ENCODE measurements at places on chromosomes 4 and X. TPM values are rescaled to one million over a fixed set of nuclear protein-coding genes. Genes with fewer than 3 reads are reported as not detected.

DNA sequence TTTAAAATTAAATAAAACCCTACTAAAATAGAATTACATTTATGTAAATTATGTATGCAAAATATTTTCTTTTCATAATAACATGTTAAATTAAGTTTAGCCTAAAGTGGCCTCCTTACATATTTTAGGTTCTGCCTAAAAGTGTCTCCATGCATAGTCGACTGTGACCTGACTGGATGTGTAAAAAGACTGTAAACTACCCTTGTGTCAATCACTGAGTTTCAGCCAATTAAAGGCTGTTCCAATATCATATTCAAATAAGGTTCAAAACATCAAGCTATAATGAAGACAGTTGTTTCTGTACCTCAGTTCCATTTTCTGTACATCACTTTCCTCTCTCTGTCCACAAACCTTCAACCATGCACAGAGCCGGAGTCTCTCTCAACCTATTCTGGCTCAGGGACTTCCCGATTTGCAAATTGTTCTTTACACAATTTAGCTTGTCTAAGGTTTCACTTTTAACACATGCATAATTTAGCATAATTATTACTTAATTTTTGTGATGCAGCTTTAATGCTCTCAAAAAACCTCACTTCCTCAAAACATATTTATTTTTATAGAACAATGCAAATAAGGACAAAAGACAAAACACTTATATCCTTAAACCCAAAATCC lies 60.1 kb downstream of the SH3RF1 start:
- DNase-seq: no peak

Gene XK
- total RNA-seq: not detected

- DNase-seq: no peak
Measured at GRCh38 chr4:157896726-157897125, 276.1 kb downstream of the GASK1B start.

DNA sequence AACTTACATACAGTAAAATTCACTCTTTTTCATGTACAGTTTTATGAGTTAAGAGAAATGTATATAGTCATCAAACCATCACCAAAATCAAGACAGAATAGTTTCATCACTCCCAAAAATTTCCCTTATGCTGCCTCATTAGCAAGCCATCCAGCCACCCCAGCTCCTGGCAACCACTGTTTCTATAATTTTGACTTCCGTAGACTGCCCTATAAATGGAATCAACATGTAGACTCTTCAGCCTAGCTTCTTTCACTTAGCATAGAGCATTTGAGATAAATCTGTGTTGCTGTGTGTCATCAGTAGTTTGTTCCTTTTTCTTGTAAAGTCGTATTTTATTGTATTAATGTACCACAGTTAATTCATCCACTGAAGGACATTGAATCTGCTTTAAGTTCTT lies 23.2 kb downstream of the HDX start:
- DNase-seq: no peak

GRCh38 chr4:37452952-37453280 lies 208.4 kb downstream of the NWD2 start:
- DNase-seq: peak; percentile 79

DNA sequence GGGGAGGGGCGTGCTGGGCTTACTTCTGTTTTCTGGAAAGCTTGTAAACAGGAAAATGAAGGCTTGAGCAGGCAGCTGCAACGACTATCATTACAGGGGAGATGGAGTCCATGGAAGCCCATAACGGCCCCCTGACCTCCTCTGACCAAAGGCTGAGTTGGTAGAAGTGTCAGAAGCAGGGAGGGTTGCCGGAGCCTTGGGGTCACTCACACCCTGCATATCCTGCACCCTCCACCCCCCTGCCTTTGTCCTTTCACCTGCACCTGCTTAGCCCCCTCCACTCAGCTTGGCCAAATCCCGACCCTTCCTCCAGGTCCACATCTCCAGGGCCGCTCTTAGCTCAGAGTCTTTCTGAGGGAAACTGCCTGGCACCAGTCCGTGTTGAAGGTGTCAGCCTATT lies 12.5 kb upstream of the MSX1 start:
- DNase-seq: no peak

GRCh38 chr4:55087009-55087912 lies 38.1 kb downstream of the KDR start:
- DNase-seq: no peak

DNA sequence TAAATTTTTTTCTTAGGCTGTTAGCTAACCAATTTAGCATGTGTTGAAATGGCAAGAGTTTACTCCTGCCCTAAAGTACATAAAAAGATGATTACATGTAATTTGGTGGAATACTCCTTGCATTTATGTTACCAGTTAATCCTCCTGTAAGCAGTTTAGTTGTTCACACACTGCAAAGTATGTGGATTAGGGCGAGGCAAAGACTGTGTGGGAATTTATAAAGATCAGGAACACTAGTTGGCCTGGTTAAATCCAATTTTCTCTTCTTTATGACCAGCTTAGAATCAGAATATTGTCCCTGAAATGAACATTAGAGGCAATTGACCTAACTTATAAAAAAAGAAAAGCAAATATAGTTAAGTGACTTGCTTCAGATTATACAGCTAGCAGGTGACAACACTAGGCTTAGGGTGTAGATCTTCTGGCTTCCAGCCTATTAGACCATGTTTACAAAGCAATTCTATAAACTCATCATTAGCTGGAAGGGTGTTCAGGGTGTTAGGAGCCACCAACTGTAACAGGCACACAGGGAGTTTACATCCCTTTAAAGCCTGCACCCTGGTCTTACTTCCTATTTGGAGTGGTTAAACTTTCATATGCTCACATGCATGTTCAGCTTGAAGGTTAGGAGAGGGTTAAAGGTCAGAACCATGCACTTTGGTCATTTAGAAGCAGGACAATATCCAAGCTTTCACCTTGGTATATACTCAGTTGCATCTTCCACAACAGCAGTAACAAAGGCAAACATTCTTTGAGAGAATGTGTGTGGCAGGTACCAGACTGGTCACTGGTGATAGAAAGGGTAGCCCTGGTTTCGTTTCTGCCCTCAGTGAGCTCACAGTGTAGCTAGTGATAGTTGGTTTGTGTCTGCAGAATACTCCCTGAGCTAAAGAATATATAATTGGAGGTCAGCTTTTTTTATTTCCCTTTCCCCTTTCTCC lies 72.6 kb downstream of the GC start:
- no peak for DNase-seq

Data from lung microvascular endothelial cell (primary cell).